ENCODE measurements at places on chromosomes 1 and 21.

DNA sequence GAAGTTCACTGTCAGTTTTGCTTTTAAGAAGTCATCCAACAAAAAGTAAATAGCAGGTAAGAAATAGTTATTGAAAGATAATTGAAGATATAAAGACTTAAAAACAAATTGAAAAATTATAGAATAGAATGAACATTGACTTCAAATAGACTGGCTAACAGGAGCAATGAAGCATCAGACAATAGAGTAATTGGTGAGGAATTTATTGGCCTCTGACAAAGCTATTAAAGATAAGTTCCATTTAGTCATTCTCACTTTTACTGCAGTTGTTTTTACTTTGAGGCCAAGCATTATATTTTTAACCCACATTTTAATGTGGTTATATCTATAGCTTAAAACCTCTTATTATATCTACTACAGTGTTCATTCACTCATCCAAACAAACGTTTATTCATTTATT lies 228.8 kb upstream of the ADGRL2 start:
- no peak for DNase-seq

- DNase-seq: no peak
Measured at GRCh38 chr1:7501084-7501491, 270.0 kb upstream of the VAMP3 start.

DNA sequence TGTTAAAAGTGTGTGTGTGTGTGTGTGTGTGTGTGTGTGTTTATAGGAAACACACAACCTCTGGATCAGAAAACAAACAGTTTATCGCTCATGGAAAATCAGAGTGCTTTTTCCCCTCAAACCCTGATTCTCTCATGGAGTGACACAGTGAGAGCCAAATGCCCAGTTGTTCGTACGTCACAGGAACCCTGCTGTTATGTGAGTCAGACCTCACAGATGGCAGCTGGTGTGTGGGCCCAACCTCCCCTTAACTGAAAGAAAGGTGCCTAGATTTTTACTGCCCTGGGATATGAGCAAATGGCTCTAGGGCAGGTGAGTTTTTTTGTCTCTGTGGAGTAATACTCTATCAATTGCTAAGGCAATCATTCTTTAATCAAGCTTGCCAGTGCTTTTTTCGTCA lies 1788.1 kb downstream of the BRINP3 start:
- DNase-seq: no peak

GRCh38 chr21:36606983-36607325 lies 92.0 kb upstream of the SIM2 start:
- DNase-seq: no peak

DNA sequence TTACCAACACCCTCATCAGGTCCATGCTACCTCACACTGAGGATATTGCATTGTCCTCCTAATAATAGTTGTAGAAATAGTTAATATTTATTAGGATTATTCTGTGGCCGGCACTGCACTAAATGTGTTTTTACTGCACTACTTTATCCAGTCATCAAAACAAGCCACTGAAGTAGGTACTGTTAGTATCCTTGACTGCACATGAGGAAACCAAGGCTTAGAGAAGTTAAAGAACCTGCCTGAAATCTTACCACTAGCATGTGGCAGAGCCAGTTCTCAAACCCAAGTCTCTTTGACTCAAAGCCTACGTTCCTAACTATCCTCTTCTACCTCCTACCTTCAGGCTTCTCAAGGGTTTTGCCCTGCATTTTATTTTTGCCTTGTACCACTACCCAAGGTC lies 30.9 kb downstream of the FMO1 start:
- no peak for DNase-seq

GRCh38 chr21:28133116-28133515 lies 859.6 kb downstream of the LTN1 start:
- DNase-seq: no peak

- no peak for DNase-seq
Measured at GRCh38 chr1:117826540-117827078, 102.8 kb downstream of the GDAP2 start.

- DNase-seq: no peak
Measured at GRCh38 chr1:98210064-98210463, 289.2 kb upstream of the DPYD start.

GRCh38 chr1:109823543-109824348 lies 60.0 kb upstream of the EPS8L3 start:
- DNase-seq: no peak

DNA sequence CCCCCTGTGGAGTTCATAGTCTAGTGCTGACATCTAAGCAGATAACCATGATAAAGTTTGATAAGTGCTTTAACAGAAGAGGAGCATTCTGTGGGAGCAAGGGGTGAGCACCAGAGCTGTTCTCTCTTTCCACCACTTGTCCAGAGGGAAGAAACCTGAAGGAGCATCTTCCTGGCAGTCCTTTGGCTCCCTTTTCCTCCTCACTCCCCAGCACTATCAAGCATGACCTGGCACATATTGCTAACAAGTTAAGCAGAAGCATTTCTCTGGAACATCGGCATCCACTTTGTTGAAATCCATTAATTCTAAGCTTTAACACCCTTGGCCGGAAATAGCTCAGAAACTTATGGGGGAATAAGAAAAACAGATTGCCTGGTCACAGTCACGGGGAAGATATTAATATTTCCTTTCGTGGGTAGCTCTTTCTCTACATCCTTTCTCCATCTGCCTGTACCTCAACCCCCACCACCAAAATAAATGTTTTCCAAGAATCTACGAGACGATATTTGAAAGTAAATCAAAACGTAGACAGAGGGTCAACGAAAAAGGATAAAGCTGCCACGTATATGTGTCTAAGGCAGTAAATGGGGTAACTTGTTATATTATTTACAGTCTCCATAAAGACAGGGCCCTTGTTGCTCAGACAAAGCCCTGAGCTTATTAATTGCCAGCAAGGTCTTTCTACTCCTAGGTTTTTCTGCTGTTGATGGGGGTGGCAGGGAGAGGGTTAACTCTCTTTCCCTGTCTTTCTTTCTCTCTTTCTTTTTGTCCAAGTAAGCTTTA lies 351.4 kb downstream of the NUF2 start:
- DNase-seq: no peak

DNA sequence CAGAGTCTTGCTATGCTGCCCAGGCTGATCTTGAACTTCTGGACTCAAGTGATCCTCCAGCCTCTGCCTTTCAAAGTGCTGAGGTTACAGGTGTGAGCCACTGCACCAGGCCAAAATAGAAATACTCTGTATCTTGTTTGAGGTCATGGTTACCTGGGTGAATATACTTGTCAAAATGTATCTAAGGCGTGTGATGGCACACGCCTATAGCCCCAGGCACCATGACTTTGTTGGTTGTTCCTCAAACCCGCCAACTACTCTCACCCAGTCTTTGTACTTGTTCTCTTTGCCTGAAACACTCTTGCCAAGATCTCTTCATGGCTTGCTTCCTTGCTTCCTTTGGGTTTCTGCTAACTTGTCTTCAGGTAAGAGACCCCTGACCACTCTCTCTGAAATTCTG lies 38.0 kb upstream of the RGS5 start:
- DNase-seq: no peak

DNA sequence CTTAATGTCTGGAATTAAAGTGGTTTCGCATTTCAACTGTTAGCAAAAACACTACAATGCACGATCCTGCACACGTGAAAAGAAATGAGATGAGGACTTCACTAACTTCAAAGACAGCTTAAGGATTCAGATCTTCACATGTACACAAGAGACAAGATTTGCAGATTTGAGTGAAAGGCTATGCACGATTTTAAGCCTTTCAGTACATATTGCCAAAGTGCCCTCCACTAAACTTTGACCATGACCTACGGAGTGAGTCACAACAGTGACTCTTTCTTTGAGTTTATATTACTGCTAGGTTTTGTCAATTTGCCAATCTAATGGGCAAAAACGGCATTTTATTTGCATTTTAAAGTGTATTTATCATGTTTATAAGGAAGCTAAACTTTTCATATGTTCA lies 41.2 kb upstream of the CR1L start:
- no peak for DNase-seq

GRCh38 chr1:36133484-36133883 lies 8.5 kb upstream of the COL8A2 start:
- DNase-seq: no peak

GRCh38 chr1:30360753-30361152 lies 362.6 kb downstream of the MATN1 start:
- DNase-seq: no peak

DNA sequence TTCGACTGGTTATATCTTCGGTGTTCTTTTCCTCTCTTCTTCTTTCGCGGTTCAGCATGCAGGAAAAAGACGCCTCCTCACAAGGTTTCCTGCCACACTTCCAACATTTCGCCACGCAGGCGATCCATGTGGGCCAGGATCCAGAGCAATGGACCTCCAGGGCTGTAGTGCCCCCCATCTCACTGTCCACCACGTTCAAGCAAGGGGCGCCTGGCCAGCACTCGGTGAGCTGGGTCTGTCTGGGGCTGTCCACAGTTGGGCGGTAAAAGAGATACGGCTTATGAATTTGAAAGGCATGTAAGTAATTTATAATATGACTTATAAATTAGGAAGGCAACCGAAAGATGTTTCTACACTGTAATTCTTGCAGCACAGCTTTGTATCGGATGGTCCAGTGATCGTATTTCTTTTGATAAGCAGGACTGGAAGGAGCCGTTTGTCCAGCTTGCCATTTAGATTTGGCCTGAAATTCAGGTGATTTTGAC lies 334 bp downstream of the CTH start:
- DNase-seq: no peak

- DNase-seq: no peak
Measured at GRCh38 chr1:75542818-75543570, 67.9 kb downstream of the SLC44A5 start.

DNA sequence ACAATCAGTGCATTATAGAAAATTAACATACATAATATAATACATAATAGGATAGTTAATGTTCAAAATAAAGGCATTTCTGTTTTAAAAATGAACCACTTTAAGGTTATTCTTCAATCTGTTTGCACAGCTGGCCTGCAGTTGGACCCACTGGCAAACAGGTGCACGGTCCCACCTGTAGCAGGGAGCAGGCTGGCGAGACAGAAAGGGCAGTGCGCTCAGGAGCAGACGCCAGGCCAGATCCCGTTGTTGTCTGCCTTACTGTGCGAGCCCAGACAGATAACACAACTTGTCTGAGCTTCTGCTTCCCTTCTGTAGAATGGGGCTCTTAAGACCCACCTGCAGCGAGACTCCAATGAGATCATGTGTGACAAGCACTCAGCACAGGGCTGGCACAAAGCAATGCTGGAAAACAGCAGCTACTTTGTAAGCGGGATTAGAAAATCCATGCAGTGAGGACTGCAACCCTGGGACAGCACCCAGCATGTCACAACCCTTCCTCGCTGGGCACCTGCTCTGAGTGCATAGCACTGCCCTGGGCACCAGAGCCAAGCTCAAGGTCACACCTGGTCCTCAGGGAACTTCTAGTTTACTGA lies 33.5 kb downstream of the VPS26C start:
- no peak for DNase-seq

DNA sequence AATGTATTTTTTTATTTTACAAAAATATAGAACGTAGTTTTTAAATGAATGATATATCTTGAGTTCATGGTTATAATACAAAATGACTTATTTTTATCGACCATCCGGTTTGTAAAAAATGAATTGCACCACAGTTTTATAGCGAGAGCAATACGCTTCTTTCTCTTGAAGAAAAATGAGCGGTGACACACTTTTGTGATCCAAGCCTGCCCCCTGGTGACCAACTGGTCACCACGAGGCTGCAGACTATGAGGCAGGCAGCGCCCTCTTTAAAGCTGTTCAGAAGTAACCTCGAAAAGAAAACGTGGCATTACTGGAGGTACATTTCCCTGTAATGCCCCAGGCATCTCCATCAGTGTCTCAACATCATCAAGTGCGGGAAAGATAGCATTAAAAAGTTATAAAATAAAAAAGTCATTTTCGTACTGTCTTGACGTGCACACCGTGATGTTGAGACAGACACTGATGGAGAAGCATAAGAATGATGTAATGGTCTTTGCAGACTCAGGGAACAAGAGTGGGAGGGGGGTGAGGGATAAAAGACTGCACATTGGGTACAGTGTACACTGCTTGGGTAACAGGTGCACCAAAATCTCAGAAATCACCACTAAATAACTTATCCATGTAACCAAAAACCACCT lies 734.2 kb upstream of the ADAMTS5 start:
- DNase-seq: peak; percentile 72

GRCh38 chr1:167118188-167118587 lies 24.3 kb downstream of the STYXL2 start:
- DNase-seq: no peak

DNA sequence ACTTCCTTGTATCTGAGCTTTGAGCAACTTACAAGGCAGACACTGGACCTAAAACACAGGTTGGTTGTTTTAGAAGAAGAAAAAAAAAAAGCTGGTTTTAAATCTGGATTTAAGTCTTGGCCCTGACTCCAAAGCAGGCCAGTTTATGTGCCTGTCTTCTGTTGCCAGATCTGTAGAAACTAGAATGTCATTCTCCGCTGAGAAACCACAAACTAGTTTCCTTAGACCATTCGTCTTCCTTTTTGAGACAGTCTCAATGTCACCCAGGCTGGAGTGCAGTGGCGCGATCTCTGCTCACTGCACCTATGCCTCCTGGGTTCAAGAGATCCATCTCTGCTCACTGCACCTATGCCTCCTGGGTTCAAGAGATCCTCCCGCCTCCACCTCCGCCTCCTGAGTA lies 33.9 kb downstream of the APP start:
- DNase-seq: no peak

DNA sequence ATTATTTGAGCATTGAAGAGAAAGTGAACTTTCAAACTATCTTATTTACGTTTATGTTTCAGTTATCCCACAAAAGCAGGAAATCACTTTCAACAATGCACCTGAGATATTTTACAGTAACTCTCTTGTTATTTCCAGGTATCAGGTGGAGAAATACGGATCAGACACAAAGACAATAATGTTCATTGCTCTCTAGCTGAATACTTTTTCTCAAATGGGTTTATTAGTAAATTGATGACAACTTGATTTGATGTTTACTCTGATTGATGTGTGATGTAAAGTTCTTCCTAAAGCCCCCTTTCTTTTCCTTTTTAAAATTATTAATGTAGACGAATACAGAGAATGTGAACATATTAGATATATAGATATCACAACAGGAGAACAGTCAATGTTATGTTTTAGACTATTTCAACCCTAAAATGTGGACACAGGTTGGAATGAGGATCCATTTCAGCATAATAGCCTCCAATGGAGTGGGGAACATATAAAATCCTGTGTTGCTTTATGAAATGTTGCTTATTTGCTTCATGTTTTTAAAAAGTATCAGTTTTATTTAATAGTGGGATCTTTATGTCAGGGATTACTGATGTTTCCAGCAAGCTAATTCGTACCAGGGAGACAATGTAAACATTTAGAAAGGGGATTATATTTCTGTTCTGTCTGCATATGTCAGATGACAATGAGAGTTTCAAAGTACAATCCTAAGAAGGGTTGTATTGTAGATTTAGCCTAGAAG lies 1522.3 kb upstream of the TPTE start:
- no peak for DNase-seq

DNA sequence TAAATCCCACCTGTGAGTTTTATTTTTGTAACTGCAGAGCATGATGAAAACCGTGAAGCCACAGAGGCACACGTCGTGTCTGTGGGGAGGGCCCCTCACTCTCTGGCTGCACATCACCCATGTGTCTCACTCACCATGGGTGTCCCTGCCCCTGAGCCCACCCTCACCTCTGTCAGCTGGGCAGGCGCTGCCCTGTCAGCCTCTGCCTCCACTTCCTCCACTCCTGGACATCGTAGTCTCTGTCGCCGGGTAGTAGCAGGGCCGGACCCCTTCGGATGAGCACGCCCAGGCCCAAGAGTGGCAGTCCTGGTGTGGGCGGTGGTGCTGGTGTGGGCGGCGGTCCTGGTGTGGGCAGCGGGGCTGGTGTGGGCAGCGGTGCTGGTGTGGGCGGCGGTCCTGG lies 37.3 kb downstream of the COL18A1 start:
- DNase-seq: no peak

- peak; percentile 92 for DNase-seq
Measured at GRCh38 chr1:32870615-32871363, at the start of gene FNDC5. FNDC5 (minus strand) TSS chr1:32870912.
